HCEC 1CT (cell line): ENCODE measurements at places on chromosomes 3 and 15.

DNA sequence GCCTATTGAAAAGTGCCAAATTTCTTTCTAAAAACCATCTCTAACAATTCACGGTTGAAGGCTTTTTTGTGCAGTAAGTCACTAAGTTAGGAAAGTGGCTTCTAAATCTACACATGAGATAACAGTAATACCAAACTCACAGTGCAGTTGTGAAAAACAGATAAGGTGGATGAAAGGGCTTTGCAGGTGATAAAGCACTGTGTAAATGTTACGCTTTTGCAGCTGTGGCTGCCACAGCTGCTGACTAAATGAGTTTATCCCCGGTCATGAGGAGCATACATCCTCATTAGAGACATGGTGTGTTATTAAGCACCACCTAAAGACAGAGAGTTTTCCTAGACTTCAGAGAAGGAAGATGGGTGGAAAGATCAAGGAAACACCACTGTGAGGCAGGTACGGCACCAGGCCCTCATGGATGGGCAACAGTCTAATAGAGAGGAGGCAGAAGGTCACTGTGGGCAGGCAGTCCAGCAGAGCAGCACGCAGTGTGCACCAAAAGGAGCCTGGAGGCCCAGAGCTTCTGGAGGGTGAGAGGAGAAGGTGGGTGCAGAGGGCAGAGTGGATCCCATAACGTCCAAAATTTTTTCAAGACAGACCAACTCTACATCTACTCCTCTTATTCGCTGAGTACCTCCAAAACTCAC is 68.5 kb downstream of the FMN1 start:
- DNase-seq: no peak

DNA sequence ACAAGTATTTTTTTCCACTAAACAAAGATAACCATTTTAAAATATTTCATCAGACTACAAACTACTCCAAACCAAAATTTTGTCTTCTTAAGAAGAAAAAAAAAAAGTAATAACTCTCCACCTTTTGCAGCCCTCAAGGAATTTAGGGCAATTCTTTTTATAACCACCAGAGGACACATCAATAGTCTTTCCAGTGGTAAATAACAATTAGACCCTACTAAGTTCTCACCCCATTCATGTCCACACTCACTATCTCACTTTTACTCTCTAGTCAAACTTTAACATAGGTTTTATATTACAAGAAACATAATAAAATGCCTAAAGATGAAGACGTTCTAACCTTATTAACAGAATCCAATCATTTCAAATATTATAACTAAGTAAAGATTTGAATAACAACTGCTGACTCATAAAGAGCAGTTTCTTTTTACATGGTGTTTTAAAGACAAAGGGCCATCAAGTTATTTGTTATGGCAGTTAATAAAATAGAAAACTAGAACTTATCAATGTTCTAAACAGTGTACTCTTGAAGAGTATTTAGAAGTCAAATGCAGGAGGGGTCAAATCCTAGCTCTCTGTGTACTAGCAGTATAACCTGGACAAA is 33.0 kb downstream of the CCDC39 start:
- DNase-seq: peak; percentile 7

DNA sequence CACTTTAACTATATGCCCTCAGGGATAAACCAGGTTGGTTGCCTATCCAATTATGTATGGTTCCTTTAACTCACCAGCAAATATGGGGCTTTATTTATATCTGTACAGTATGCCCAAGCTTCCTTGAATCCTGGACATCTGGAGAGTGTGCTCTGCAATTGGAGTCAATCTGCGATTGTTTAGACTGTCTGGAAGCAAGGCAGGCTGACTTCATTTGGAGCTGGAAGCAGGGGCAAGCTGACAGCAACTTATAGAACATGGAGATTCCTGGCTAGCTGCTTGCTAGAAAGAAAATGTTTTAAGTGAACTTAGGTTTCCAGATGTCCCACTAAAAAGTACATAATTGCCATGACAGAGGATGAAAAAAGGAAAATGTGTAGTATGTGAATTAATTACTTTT is 63.7 kb upstream of the TPRG1 start:
- no peak for DNase-seq

DNA sequence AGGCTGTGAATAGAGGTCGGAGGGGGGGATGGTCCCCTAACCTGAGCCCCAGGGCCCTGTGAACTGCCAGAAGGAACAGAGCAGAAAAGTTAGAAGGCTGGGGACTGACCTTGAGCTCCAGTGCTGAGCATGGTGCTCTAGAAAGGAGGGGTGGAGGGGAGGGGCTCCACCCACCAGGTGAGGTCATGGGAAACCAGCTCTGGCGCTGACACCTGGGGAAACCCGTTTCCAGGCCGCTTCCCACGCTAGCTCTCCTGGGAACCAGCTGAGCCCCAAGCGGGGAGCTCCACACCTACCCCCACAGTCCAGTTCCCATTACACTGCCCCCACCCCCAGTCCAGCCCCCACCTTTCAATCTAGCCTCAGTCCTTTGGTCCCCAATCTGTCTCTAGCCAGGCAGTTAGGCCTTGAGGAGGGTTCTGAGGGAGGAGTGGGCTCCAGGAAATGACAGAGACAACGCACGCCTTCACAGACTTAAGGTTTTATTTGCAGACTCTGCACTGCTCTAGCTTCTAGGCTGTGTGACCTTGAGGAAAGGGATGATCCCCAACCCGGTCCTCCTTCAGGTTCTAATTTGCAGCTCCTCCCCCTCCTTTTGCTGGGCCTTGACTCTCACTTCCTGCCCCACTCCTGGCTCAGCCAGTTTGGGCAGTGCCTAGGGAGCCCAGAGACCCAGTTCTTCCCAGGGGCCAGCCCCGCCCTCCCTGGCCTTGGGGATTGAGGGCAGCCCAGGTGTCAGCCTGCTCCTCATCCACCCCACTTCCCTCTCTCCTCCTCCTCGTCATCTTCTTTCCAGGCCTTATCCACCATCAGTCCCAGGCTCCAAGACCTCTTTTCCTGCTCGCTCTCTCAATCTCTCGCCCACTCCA is 2.1 kb downstream of the RHOV start:
- DNase-seq: no peak

GRCh38 chr3:195616681-195617080 is 32.9 kb upstream of the APOD start:
- DNase-seq: no peak

DNA sequence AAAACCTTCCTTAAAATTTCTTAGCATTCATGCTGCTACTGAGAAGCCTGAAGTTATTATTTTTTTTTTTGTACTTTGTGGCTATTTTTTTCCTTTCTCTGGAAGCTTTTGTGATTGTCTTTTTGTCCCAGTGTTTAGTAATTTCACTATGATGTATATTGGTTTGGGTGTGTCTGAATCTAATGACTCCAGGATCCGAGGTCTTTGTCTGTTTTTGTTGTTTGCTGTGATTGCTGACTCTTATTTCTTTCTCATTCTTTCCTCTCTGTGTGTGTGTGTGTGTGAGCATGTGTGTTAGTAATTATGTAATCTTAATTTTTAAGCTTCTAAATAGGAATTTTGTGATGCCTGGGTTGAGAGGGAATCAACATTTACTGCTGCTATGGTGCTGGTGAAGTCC is 152.0 kb downstream of the RAP2B start:
- DNase-seq: no peak

DNA sequence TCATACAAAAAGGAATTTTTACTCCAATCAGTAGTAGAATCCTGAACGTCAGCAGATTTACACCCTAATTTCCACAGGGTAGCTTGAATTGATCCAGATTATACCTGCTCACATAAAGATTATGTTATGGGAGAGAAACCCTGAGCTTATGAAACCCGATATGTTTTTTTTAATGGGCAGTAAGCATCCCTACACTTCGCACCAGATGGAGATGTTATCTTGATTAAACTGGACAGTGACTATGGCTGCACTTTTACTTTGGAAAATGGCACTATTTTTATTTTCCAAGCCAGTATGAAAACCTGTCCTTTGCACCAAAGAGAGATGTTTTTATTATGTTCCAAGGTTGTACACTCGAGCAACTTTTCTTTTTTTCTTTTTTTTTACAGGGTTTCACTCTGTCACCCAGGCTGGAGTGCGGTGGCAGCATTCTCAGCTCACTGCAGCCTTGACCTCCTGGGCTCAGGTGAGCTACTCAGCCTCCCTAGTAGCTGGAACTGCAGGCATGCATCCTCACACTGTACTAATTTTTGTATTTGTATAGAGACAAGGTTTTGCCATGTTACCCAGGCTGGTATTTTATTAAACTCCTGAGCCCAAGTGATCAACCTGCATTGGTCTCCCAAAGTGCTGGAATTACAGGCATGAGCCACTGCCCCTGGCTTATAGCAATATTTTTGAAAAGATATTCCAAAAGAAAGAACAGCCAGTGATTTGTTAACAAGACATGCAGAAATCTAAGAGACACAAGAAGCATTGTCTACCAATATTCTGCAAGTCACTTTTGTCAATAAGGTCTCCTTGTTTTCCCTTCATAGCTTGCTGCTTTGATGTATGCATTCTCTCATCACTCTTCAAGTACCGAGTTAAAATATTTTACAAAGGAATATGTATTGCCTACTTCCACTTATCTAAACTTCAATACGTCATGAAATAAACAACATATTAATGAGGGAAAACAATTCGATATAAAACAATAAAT is 1412.6 kb downstream of the ZPLD1 start:
- DNase-seq: no peak

DNA sequence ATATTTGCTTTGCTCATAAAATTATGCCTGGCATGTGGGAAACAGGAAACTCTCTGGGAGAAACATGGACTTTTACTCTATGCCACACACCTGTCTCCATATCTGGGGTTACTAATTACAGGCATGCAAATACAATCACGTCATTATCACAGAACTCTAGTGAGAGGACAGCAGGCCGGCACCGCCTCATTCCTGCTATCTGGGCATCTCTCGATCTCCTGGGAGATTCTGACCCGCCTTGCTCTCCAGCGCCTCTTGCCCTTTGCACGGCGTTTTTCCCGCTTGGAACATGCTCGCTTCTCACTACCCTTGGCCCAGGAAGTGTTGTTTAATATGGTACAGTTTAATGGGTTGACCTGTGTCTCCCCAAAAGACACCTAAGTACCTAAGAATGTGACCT is 45.4 kb upstream of the PARL start:
- no peak for DNase-seq

GRCh38 chr3:143820466-143821221 is 27.6 kb downstream of the SLC9A9 start:
- DNase-seq: no peak

DNA sequence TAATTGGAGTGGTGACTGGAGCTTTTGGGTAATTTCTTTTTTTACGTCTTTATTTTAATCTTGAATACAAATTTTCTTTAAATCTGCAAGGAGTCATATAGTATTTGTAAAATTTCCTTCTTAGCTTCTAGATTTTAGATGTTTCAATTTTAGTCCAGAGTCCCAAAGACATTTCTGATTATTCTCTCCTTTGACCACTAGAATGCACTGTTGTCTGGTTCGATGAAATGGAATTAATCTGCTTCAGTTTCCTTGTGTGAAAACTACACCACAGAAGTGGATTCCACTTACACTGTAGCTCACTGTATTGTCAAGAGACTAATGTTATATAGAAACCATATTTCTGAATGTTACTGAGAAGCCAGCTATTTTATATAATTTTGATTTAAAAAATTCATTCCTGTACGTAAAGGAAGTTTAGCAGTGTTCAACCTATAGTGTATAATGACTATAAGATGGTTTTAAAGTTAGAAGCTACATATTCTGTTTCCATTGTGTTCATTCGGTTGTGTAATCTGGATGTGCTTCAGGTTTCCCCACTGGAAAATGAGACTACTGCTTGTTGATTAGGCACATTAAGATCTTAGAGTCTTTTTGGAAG is 6.1 kb downstream of the GRAMD1C start:
- peak; percentile 24 for DNase-seq

GRCh38 chr15:72482275-72482674 is 8.1 kb downstream of the ARIH1 start:
- no peak for DNase-seq

GRCh38 chr3:129809297-129809696 is 84.2 kb downstream of the TMCC1 start:
- DNase-seq: no peak

GRCh38 chr3:89332793-89333192 is 225.4 kb downstream of the EPHA3 start:
- no peak for DNase-seq

DNA sequence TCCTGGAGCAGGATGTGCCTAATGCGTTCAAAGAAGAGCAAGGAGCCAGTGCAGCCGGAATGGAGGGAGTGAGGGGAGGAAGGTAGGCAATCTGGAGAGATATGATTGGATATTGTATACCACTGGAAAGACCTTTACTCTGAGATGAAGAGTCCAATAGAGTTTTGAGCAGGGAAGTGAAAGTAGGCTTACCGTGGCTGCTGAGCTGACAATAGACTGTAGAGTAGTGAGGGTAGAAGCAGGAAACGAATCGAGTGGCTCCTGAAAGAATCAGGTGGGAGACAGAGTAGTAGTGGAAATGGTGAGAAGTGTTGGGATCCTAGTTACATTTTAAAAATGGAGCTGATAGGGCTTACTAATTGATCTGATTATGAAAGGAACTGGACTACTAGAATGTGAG is 51.8 kb upstream of the NUDT16 start:
- no peak for DNase-seq

DNA sequence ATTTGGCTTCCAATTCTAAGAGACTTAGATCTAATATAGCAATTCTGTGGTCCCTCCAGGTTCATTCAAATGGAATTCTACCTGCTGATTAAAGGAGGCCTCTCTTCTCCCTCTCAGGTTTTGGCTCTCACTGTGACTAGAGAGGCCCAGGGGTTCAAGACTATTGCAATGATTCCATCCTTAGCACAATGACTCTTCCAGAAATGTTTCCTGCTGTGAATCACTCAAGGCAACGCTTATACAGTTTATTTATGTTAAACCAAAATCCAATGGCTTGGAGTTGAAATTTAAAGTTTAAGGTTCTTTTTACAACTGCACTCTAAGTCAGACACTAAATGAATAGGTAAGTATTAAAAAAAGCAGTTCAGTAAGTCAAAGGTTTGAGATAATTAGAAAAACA is 39.9 kb downstream of the IFT57 start:
- DNase-seq: peak; percentile 70

DNA sequence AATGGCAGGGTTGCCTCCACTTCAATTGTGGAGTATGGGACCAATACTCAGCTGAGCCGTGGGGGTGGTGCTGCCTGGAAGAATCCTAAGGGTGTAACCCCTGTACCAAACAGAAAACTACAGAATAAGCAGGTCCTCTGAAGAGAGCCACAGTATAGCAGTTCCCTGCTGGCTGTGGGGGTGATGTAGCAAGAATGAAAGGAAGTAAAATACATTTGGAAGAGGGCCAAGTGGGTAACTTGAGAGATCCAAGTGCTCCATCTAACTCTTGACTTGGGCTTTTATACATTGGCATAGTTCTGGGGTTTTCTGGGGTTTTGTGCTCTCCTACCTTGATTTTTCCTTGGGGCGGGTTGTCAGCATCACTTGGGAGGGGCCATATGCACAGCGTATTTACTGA is 341.4 kb downstream of the OTOL1 start:
- DNase-seq: no peak

- DNase-seq: no peak
These were observed 319.4 kb upstream of the STAC start for GRCh38 chr3:36060950-36061349.

DNA sequence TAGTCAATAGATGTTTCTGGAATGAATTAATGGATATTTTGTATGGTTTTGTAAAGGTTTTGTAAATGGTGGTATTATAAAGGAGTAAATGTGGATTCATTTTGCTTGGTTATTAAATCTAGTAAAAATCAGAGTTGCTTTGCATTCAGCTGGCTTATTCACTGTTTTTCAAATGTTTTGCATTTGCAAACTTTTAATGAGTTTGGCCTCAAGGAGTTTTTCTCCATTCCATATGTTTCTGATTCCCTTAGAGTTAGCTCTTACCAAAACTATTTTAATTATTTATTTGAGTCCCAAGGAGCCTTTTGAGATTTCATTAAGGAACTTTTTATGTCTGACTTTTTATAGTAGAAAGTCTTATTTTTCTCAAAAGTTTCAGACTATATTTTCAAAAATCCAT is 992.2 kb downstream of the DIPK2A start:
- no peak for DNase-seq
